ENCODE measurements at places on chromosomes 13 and 19. TPM values are rescaled to one million over a fixed set of nuclear protein-coding genes. Genes with fewer than 3 reads are reported as not detected.

GRCh38 chr13:55937180-55937579, 1203.5 kb upstream of the PRR20A start:
- DNase-seq: no peak

DNA sequence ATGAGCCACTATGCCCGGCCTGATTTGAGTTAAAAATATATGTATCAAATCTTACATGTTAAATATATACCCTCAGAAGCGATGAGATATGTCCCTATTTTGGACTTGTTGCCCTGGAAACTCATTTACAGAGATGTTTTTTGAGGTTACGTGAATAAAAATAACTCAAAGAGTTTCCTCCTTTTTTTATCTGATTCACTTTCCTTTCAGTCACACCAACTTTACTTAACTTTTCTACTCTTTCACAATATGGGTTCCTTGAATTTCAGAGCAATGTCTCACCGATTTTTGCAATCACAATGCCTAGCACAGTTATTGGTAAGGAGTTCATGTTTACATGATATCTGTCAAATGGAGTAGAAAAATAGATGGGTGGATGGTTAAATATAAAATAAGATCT, 2.3 kb downstream of the OR7C2 start:
- DNase-seq: no peak

- no peak for DNase-seq
Measured at GRCh38 chr13:53285896-53286430, 257.4 kb downstream of the OLFM4 start.

GRCh38 chr13:30923418-30923817, 9.0 kb upstream of the TEX26 start:
- no peak for DNase-seq

GRCh38 chr19:43623889-43624670, 4.7 kb upstream of the ZNF428 start:
- no peak for DNase-seq

- DNase-seq: no peak
Measured at GRCh38 chr19:45484273-45484945, 12.4 kb downstream of the RTN2 start.

GRCh38 chr19:9883231-9883758, 48.2 kb downstream of the PIN1 start:
- DNase-seq: no peak

- no peak for DNase-seq
Measured at GRCh38 chr19:16094360-16095070, 17.2 kb upstream of the RAB8A start.

IL4I1 gene
- total RNA-seq: not detected

GRCh38 chr13:103671547-103671946, 605.3 kb upstream of the SLC10A2 start:
- no peak for DNase-seq

DNA sequence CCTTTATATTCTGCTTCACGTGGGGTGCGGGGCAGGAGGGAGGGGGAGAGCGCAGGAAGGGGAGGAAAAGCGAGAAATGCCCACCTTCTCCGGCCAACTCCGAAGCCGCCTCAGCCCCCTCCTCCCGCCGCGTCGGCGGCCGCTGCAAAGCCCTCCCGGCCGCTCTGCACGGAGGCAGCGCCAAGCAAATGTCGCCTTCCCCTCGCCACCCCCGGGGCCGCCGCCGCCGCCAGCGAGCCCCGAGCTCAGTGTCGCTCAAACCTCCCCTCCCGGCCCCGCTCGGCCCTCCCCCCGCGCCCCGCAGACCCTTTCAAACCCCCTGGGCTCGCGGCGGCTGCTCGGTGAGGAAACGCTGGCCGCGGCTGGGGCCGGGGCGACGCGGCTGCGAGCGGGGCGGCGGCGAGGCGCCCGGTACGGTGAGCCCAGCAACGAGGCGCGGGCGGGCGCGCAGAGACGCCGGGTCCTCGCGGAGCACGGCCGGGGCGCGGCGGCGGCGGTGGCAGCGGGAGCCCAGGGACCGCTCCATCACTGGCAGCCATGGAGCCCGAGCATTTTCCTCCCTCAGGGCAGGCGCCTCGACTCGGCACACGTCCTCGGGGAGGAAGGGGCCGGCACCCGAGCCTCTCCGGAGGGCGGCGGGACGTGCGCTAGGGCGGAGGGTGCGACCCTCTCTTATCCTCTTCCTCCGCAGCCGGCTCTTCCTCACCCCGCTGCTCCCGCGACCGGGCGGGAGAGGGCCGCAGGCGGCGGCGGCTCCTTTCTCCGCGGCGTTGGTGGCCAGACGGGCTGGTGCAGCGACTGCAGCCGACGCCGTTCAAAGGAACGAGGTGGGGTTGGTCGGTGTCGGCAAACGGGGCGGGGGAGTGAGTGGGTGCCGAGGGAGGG, 463 bp upstream of the TSC22D1 start:
- no peak for DNase-seq

VSTM2B gene
- not detected for total RNA-seq

GRCh38 chr19:17847538-17848366, at the start of gene JAK3:
TSS of gene JAK3 (minus strand) at chr19:17847982. CDS start at chr19:17844417, 3,565 bp downstream.
- DNase-seq: no peak

TRPM4 gene
- 11.5 TPM for total RNA-seq

DNA sequence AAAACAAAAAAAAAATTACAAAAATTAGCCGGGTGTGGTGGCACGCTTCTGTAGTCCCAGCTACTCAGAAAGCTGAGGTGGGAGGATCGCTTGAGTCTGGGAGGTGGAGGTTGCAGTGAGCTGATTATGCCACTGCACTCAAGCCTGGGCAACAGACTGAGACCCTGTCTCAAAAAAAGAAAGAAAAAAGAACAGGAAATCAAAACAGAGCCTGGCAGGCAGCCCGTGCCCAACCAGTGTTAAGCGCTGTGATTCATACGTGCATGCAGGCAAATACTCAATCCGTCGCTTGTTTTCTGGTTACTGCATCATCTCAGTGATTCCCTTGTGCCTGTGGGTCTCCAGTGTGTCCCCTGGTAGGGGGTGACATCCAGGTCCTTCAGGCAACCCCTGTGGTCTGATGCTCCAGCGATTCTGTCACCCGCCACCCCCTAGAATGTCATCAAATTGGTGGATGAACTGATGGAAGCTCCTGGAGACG, 18.1 kb downstream of the DDX39A start:
- DNase-seq: no peak

DNA sequence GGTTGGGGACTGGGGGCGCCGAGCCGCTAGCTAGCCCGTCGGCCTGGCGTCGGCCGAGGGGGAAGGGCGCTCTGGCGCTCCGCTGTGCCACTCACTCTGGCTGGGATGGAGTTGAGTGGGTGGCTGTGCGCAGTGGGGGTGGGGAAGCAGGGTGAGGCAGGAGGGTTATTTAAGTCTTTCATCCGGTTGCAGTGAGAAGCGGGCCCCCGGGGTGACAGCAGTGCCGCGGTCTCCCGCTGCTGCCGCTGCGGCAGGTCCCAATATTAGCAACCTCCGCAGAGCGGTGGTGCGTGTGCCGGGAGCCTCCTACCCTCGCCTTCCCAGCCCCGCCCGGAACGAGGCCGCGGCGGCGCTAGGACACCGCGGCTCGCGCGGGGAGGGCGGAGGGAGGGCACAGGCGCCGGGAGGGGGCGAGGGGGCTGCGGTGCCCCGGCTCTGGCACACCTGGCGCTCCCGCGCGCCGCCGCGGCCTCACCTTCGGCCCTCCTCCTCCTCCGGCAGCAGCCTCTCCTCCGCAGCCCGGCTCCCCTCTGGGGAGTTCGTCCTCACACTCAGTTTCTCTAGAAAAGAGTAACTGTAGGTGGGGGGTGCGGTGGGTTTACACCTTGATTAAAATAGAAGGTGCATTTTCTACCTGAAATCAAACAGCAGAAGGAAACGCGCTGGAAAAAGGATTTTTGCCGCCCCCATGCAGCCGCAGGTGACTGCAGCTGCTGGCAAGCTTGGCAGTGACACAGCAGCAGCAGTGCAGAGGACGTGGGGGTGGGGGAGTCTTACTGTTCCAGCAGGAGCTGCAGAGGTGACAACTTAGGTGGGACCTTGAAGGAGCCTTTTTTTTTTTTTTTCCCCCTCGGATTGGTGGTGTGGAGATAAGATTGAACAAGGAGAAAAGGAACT, 4.5 kb downstream of the FGF9 start:
- DNase-seq: no peak

- DNase-seq: no peak
Measured at GRCh38 chr13:46170687-46171086, 11.3 kb downstream of the LCP1 start.

DNA sequence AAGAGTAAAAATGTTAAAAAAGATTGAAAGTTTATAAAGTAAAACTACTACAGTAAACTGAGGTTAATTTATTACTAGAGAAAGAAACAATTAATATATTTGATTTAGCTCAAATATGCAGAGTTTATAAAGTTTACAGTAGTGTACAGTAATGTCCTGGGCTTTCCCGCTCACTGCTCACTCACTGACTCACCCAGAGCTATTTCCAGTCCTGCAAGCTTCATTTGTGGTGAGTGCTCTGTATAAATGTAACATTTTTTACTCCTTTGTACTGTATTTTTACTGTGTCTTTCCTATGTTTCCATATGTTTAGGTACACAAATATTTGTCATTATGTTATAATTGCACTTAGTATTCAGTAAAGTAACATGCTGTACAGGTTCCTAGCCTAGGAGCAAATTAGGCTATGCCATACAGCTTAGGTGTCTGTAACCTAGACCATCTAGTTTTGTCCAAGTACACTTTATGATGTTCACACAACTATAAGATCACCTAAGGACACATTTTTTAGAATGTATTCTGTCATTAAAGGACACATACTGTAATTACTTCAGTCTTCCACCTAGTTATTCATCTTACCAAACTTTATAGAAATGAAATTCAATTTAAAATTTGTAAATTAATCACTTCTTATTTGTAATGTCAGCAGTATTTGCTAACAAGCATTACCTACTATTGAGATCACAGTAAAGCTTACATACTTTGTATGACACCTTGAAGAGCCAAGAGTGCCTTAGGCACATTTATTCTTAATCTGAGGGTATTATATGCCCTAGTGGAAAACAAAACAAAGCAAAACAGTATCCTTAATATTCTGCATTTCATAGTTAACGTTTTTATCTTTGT, 683.4 kb downstream of the PCDH9 start:
- DNase-seq: no peak

DNA sequence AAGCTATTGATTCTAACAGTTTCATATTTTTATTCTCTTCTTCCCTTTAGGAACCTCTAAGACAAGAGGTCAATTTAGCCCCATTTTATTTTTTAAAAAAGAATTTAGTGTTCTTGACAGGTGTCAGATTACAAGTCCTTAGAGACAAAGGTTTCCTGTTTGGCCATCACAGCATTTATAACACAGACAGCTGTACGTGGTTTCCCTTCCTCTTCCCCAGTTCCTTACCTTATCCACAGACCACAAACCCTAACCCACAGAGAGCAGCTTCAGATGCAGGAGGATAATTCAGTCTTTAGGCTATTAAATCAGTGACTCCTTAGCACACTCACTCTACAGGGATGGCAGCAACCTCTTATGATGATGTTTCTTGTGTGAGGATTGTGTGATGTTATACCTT, 1210.1 kb downstream of the DIAPH3 start:
- no peak for DNase-seq

DNA sequence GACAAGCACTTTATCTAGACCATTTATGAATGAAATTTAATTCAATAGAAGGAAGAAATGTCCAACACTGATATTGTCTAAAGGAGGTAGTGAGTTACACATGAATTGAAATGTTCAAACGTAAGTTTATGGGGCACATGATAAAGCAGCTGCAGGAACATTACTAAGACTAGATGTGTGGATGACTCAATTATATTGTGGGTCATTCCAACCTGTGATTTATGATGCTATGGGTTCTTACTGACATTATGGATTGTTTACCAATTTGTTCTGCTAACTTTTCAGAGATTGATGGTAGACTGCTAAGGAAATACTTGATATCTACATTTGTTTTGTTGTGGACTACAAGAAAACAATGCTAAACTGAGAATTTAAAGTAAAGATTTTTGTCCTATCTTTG, 56.1 kb upstream of the ATXN8OS start:
- no peak for DNase-seq

SH2D3A gene
- total RNA-seq: not detected

- no peak for DNase-seq
Measured at GRCh38 chr13:61276401-61276800, 139.2 kb downstream of the PCDH20 start.

CD79A gene
- total RNA-seq: not detected

GRCh38 chr19:38294090-38294489, 10.0 kb upstream of the C19orf33 start:
- DNase-seq: no peak

ZNF442 gene
- 0.66 TPM for total RNA-seq

- no peak for DNase-seq
Measured at GRCh38 chr19:17931532-17932191, 1.2 kb upstream of the CCDC124 start.

GRCh38 chr13:114151565-114152284, 19.3 kb upstream of the RASA3 start:
- DNase-seq: peak; percentile 52

TNFSF13B gene
- 2.2 TPM for total RNA-seq

DNA sequence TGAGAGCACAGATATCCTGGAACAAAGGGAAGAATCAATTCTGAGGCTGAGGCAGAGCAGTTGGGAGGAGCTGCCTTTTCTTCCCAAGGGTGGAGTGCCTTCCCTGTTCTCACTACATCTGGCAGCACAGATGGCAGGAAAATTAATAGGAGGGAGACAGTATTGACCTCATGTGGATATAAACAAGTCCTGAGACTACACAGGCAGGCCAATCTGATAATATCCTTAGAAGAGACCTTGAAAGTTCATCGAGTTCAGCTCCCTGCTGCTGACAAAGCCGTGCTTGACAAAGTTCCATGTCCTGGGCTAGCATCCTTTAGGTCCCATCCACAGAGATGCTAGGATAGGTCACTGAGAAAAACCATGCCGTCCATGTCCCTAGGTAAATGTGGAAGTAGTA, 1451.5 kb downstream of the EFNB2 start:
- no peak for DNase-seq

SIGLEC10 gene
- 1.3 TPM for total RNA-seq

GRCh38 chr13:93709506-93710244, 483.1 kb downstream of the GPC6 start:
- no peak for DNase-seq

FOSB gene
- 1.6 TPM for total RNA-seq

ZNF724 gene
- 0.46 TPM for total RNA-seq

- no peak for DNase-seq
Measured at GRCh38 chr13:78714717-78715116, 55.8 kb upstream of the OBI1 start.

CERS1 gene
- 3.7 TPM for total RNA-seq
